ENCODE measurements at places on chromosomes 16 and 17. TPM values are rescaled to one million over a fixed set of nuclear protein-coding genes. Genes with fewer than 3 reads are reported as not detected.

DNA sequence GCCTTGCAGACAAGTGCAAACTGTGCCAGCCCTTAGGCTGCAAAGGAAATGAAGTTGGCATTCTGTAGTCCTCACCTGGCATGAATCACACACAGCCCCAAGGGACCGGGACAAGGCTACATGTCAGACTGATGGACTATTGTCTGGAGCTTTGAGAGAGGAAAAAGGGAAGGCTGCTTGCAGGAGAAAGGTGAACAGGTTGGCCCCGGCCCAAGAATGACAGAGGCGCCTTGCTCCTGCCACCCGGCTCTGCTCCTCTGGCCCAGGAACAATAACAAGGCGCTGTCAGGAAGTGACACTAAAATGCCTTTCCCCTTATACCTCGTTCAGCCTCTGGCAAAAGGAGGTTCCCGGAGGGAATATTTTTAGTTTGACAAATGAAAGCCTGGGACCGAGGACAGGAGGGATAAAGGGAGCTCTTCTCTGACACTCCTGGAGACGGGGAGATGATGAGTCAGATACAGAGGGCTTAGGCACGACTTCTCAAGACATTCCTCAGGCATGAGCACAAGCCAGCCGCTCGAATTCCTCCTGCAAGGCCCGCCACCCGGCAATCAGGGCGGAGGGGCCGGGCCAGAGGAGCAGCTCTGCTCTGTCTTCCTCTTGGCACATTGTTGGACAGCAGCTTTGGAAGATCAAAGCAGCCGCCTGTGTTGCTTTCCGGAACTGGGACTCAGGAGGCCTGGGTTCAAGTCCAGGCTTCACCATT lies 105.8 kb downstream of the NOG start:
- peak overlapping the region; percentile 71 for H3K4me3 ChIP-seq
- peak overlapping the region; percentile 81 for H3K27ac ChIP-seq
- peaks cover 52% of the 10 kb centered on the region for H3K4me1 ChIP-seq
- H3K27me3 ChIP-seq = peaks cover 2% of the 10 kb centered on the region
- H3K36me3 ChIP-seq = no peaks in the 10 kb centered on the region

DNA sequence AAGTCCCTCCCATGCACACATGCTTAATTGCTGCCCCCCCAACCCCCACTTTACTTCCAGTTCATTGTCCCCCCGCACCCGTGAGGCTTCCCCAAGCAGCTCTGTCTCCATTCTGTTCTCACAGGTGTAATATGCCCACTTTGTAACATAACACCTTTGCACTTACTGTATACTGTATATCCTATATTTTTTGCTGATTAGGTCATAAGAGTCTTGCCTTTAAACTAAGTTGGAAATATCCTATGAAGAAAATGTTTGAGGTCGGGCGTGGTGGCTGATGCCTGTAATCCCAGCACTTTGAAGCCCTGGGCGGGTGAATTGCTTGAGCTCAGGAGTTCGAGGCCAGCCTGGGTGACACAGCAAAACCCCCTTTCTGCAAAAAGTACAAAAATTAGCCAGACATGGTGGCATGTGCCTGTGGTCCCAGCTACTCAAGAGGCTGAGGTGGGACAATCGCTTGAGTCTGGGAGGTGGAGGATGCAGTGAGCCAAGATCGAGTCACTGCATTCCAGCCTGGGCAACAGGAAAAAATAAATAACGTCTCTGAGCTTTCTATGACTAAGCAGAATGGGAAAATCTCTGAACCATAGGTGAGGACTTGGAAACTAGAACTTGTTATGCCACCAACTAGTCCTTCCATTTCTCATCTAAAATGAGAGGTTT lies 76.1 kb downstream of the TNRC6C start:
- peaks cover 46% of the 10 kb centered on the region for H3K4me1 ChIP-seq
- no peaks in the 10 kb centered on the region for H3K27me3 ChIP-seq
- H3K36me3 ChIP-seq = peaks cover 19% of the 10 kb centered on the region
- no peak overlapping the region for H3K4me3 ChIP-seq

- peaks cover 3% of the 10 kb centered on the region for H3K36me3 ChIP-seq
- DNase-seq = peak; percentile 11
- H3K4me3 ChIP-seq = no peak overlapping the region
- peaks cover 5% of the 10 kb centered on the region for H3K27me3 ChIP-seq
- H3K4me1 ChIP-seq = no peaks in the 10 kb centered on the region
These were observed 3.5 kb downstream of the LIMD2 start for GRCh38 chr17:63696381-63696961.

- peaks cover 9% of the 10 kb centered on the region for H3K4me1 ChIP-seq
- H3K36me3 ChIP-seq = no peaks in the 10 kb centered on the region
These were observed 97.0 kb upstream of the TOB1 start for GRCh38 chr17:50963139-50963538.

- H3K36me3 ChIP-seq = no peaks in the 10 kb centered on the region
- peaks cover 3% of the 10 kb centered on the region for H3K27me3 ChIP-seq
- H3K4me3 ChIP-seq = no peak overlapping the region
- peaks cover 26% of the 10 kb centered on the region for H3K4me1 ChIP-seq
- H3K27ac ChIP-seq = no peak overlapping the region
These were observed 39.7 kb downstream of the PSME3IP1 start for GRCh38 chr16:57146040-57146647.

DNA sequence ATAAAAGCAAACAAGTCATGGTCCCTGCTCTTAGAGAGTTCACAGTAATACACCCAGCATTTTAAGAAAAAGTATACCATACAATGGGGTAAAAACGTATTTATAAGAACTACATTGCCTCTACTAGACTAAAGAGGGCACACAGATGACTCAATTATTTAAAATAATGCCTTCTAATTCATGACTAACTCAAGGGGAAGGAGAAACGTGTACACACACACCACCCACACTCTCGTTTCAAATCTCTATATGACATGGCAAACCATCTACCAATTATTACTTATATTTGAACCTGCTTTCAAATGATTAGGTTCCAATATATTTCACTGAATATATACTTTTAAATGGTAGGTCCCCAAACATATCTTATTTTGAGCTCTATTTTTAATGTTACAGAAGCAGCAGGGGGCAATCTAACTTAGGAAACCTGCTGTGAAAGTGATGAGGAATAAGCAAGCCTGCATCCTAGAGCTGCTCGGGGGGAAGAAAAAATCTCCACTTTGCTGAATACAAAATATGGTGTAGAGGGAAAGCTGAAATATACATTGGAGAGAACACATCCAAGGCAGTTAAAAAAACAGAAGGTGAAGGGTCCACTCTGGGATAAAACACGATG lies 232.4 kb upstream of the PSMD7 start:
- no peak overlapping the region for H3K27ac ChIP-seq
- H3K27me3 ChIP-seq = no peaks in the 10 kb centered on the region
- no peak for DNase-seq
- H3K36me3 ChIP-seq = no peaks in the 10 kb centered on the region

ZACN gene
- total RNA-seq = not detected

CORO7 gene
- total RNA-seq = 18.9 TPM

CSNK1D gene
- 119 TPM for total RNA-seq

ATP1B2 gene
- not detected for total RNA-seq

SECTM1 gene
- 4.1 TPM for total RNA-seq
